Fibroblast of skin of left biceps (primary cell): ENCODE measurements at places on chromosomes 3 and 15.

DNA sequence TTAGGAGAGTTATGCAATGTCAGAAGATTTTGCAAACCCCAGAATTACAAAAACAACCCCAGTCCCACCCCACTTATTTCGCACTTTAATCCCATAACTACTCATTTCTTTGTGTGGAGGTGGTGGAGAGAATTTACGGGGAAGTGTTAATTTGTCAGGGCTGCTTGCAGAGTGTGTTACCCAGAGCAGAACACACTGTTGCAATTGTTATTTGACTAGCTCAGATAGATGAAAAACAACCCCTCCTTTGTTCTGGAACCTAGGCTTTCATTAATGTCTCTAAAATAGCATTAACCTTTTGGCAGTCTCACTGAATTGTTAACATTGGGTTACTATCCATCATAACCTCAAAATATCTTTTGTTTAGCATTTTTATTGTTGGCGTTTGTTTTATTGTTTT is 55.8 kb upstream of the MINAR1 start:
- DNase-seq: no peak

DNA sequence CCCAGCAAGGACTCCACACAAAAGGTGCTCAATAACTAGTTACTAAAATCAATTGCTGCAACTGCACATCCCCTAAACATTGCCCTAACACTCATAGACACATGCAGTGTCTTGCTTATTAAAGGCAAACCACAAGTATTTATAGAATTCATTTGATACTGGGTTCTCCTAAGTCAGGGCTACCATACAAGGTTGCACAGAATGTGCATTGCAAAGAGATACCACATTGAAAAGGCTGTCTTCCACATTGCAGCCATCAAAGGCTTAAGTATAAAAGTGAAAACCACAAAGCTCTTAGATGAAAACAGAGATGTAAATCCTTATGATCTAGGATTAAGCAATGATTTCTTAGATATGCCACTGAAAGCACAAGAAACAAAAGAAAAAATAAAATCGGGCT is 33.6 kb upstream of the TOPAZ1 start:
- DNase-seq: peak; percentile 9

- DNase-seq: no peak
Measured at GRCh38 chr3:157166115-157166514, 6.2 kb upstream of the CCNL1 start.

- DNase-seq: no peak
Measured at GRCh38 chr15:37903919-37904625, 30.4 kb upstream of the TMCO5A start.

DNA sequence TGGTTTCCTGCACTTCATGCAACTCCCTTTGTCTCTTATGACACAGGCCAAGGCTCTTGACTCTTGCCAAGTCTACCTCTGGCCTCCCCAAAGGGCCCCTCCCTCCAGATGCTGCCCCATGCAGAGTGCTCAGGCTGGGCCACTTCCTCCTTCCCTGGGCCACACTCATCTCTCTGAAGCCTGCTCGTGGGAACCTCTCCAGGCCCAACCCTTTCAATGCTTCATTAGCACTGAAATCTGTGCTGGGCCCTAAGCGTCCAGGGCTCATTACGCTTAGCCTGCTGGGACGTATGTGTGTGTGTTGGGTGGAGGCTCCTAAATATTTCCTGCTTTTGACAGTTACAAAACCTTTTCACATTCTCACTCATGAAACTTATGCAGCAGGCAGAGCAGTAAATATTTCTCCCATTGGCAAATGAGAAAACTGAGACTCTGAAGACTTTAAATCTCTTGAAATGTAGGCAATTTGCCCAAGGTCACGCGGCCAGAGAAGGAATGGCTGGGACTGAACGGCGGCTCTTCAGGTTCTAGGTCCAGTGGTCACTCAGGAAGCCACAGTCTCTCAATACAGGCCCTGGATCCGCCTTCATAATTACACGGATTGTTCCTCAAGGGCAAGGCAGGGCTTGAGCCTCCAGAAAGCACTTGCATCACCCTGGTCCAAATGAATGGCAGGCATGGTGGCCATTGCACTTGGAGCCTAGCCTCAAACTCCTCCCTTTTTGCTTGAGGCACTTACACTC is 241.7 kb upstream of the HES1 start:
- no peak for DNase-seq

DNA sequence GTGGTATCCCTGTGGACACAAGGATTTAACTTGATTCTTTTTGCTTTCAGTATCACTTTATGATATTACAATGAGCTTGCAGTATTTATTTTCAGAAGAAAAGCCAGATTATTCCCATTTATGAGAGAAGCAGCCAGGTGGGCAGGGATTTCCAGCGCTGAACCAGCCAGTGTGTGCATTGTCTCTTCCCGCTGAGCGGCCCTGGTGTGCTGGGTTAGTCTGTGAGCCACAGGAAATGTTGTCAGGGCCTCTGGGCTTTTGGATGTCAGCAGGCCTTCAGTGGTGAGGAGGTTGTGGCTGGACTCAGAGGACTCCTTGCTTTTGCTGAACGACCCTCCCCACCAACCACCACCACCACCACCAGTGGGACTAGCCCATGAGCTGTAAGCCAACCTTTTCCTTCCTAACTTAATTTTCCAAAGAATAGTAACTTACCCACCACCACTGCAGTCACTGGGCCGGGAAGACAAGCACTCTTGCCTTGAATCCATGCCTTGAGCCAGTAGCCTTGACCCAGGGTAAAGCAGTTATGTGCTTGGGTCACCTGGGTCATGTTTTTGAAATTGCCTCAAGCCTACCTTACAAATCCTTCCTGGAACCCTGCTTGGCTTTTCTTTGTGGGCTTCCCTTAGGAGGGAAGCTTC is 33.1 kb downstream of the FLNB start:
- DNase-seq: no peak

- DNase-seq: no peak
Measured at GRCh38 chr15:51450001-51450400, 108.5 kb downstream of the GLDN start.
